ENCODE measurements at places on chromosomes 11 and 22. TPM values are rescaled to one million over a fixed set of nuclear protein-coding genes. Genes with fewer than 3 reads are reported as not detected.
A peak's percentile ranks its signal among the peaks of the same experiment; 100 is the strongest.

GRCh38 chr11:111674941-111675340 is 72.7 kb downstream of the SIK2 start:
- no peak overlapping the region for H3K27ac ChIP-seq
- no peaks in the 10 kb centered on the region for H3K27me3 ChIP-seq
- DNase-seq, result no peak
- peaks cover 30% of the 10 kb centered on the region for H3K36me3 ChIP-seq
- H3K4me3 ChIP-seq, result no peak overlapping the region
- H3K4me1 ChIP-seq, result no peaks in the 10 kb centered on the region

GRCh38 chr11:92841719-92842118 is 127.7 kb upstream of the MTNR1B start:
- H3K4me1 ChIP-seq, result peaks cover 5% of the 10 kb centered on the region
- no peaks in the 10 kb centered on the region for H3K36me3 ChIP-seq
- H3K4me3 ChIP-seq, result no peak overlapping the region
- H3K27ac ChIP-seq, result no peak overlapping the region
- no peak for DNase-seq

GRCh38 chr11:130480711-130481140 is 32.3 kb downstream of the ADAMTS15 start:
- peaks cover 17% of the 10 kb centered on the region for H3K4me1 ChIP-seq
- no peak for DNase-seq

- H3K36me3 ChIP-seq, result no peaks in the 10 kb centered on the region
- no peak for DNase-seq
- H3K27ac ChIP-seq, result no peak overlapping the region
- H3K4me1 ChIP-seq, result no peaks in the 10 kb centered on the region
- no peak overlapping the region for H3K4me3 ChIP-seq
Observed at GRCh38 chr11:126468102-126468521, 112.6 kb downstream of the ST3GAL4 start.

GRCh38 chr11:131642756-131643531 is 272.5 kb downstream of the NTM start:
- H3K4me1 ChIP-seq, result no peaks in the 10 kb centered on the region
- H3K27ac ChIP-seq, result no peak overlapping the region
- no peak for DNase-seq
- H3K27me3 ChIP-seq, result no peaks in the 10 kb centered on the region

- no peaks in the 10 kb centered on the region for H3K36me3 ChIP-seq
- no peak for DNase-seq
- H3K27me3 ChIP-seq, result no peaks in the 10 kb centered on the region
- no peak overlapping the region for H3K27ac ChIP-seq
Observed at GRCh38 chr11:133492895-133493294, 39.4 kb downstream of the OPCML start.

DNA sequence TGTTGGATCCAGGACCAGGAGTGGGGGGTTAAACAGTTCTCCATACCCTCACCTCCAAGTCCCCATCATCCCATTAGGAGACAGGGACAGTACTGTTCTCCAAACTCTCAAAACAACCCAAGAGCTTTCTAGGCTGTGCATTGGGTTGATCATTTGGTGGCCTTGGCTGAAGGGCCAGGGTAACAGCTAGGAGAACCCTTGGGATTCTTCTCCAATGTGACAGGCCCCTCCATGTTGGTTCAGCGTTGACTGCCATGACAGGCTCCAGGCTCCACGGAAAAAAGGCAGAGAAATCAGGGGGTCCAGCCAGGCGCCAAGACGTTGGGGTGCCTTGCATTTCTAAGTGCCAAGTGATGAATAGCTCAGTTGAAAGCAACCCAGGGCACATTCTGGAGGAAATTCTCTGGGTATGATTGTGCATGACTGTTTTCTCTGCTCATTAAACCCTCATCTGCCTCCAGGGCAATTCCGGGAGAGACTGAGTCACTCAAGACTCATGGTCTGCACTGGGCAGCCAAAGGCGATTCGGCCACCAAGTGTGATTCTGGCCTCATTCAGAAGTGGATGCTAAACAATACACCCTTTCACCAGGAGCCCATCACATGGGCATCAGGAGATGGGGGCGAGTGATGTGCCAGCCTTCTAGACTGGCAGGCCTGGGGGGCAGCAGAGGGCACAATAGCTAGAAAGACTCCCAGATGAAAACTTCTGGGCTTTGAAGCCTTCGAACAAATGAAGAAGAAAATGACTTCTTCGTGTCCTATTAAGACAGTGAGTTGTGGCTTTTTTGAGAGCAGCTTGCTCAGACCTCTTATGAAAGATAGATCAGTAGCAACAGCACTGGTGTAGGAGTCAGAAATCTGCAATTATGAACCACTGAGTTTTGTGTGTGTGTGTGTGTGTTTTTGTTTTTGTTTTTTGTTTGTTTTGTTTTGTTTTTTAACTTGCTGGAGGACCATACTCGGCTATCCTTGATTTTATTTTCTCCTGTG is 27.7 kb downstream of the CD44 start:
- peaks cover 4% of the 10 kb centered on the region for H3K27me3 ChIP-seq
- H3K4me3 ChIP-seq, result no peak overlapping the region
- H3K4me1 ChIP-seq, result no peaks in the 10 kb centered on the region
- no peaks in the 10 kb centered on the region for H3K36me3 ChIP-seq

DNA sequence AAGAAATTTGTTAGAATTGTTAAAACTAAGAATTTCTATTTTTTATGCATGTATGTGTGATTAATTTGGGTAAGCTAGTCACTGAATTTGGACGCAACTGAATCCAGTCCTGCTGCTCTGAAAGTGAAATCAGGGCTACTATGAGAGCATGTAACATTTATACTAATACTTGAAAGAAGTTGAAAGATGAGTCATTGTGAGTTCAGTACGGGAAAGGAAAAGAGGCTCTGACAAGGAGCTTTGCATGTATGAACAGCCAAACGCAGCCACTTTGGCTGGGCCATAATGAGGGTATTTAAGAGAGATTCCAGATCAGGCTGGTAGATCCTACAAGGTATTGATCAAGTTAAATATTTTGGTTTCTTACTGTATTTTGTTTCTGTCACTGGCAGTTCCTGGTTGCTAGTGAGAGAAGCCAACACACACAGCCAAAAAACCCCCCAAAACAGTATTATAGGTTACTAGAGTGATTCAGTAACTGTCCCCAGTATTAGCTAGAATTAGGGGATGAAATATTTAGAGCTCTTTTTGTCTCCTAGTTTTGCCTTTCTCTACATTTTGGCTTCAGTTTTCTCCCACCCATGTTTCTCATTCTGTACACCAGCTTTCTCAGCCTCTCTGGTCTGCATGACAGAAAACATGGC is 14.1 kb downstream of the AASDHPPT start:
- H3K27me3 ChIP-seq, result no peaks in the 10 kb centered on the region
- no peak for DNase-seq
- no peak overlapping the region for H3K27ac ChIP-seq
- H3K4me3 ChIP-seq, result no peak overlapping the region
- peaks cover 50% of the 10 kb centered on the region for H3K36me3 ChIP-seq
- no peaks in the 10 kb centered on the region for H3K4me1 ChIP-seq

GRCh38 chr11:126147208-126148111 is 64.0 kb downstream of the RPUSD4 start:
- no peak overlapping the region for H3K4me3 ChIP-seq
- peak overlapping the region; percentile 20 for H3K27ac ChIP-seq
- H3K36me3 ChIP-seq, result no peaks in the 10 kb centered on the region
- H3K27me3 ChIP-seq, result peaks cover 4% of the 10 kb centered on the region
- no peak for DNase-seq
- peaks cover 32% of the 10 kb centered on the region for H3K4me1 ChIP-seq

DNA sequence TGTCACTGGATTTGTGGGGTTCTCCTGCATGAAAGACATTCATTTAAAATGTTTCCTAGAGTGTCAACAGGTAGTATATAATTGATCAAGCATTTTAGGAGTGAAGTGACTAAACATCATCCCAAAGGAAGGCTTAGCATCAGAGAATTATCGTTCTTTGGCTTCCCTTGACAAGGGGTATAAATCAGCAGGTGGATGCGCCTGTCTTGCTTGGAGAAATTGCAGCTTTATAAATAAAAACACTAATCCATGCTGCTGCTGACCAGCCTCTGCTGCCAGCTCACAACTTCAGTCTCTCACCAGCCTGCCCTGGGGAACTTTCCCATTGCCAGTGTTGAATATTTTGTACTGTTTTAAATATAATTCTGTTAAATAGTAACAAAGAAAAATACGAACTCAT is 1184.7 kb upstream of the TENM4 start:
- H3K27ac ChIP-seq, result no peak overlapping the region
- no peaks in the 10 kb centered on the region for H3K36me3 ChIP-seq
- no peak overlapping the region for H3K4me3 ChIP-seq
- H3K4me1 ChIP-seq, result peaks cover 3% of the 10 kb centered on the region
- DNase-seq, result no peak

DNA sequence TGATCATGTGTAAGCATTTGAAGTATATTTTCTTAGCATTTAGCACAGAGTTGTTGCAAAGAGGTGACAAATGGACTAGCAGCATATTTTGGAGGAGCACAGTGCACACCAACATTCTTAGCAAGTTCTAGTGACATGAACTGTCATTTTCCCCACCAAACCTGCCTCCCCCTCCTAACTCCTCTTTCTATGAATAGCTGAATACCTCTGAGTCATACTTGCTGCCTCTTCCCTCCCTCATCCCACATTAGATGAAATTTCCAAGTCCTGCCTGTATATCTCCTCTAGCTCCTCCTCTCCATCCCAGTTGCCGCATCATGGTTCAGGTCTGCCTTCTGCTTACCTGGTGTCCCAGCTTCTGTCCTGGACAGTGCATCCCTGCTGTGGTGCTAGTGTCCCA is 7.2 kb downstream of the OSBP2 start:
- DNase-seq, result no peak
- H3K27ac ChIP-seq, result no peak overlapping the region
- no peaks in the 10 kb centered on the region for H3K4me1 ChIP-seq
- H3K36me3 ChIP-seq, result no peaks in the 10 kb centered on the region
- no peak overlapping the region for H3K4me3 ChIP-seq
- no peaks in the 10 kb centered on the region for H3K27me3 ChIP-seq

GRCh38 chr11:32549611-32550187 is 33.9 kb upstream of the EIF3M start:
- no peak overlapping the region for H3K27ac ChIP-seq
- DNase-seq, result no peak
- H3K27me3 ChIP-seq, result no peaks in the 10 kb centered on the region
- no peaks in the 10 kb centered on the region for H3K36me3 ChIP-seq
- no peak overlapping the region for H3K4me3 ChIP-seq

DNA sequence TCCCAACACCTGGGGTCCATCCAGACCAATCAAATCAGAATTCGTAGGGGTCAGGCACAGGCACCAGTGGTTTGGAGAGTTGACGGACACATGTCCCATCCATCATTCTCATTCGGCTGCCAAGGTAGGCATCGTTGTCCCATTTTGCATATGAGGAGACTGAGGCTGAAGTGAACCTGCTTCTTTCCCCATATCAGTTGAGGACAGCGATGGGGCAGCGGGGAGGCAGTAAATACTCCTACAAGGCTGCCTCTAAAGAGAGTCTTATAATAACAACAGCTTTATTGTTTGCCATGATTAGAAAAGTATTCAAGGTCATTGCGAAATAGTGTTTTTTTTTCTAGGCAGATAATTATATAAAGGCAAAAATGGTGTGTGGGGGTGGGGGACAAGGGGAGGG is 1.6 kb upstream of the BEST1 start:
- peaks cover 4% of the 10 kb centered on the region for H3K4me1 ChIP-seq
- H3K4me3 ChIP-seq, result no peak overlapping the region
- no peak for DNase-seq
- no peaks in the 10 kb centered on the region for H3K27me3 ChIP-seq
- no peaks in the 10 kb centered on the region for H3K36me3 ChIP-seq
- H3K27ac ChIP-seq, result no peak overlapping the region

GRCh38 chr22:38736257-38736570 is 19.6 kb downstream of the SUN2 start:
- H3K27ac ChIP-seq, result no peak overlapping the region
- H3K4me3 ChIP-seq, result no peak overlapping the region
- DNase-seq, result no peak

- no peak overlapping the region for H3K27ac ChIP-seq
- peak; percentile 67 for DNase-seq
- no peaks in the 10 kb centered on the region for H3K27me3 ChIP-seq
- H3K36me3 ChIP-seq, result no peaks in the 10 kb centered on the region
- no peaks in the 10 kb centered on the region for H3K4me1 ChIP-seq
Observed at GRCh38 chr22:45261407-45262088, 20.9 kb upstream of the KIAA0930 start.

DNA sequence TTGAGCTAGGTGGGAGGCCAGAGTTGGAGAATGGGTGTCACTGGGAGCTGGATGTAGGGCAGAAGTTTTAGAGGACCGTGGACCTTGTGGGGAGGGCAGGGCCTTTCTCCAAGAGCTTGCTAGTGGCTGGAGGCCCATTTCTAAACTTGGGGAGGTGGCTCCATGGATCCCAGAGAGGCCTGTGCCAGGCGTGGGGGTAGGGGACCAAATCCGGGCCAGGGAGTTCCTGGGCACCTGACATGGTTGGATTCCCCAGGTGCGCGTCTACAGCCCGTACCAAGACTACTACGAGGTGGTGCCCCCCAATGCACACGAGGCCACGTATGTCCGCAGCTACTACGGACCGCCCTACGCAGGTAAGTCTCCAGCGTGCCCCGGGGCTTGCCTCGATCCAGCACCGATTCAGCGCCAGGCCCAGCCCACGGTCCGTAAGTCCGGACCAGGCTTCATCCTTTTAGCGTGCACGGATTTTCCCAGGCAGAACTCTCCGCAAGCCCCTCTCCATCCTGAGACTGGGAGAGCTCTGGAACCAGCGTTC is 14.2 kb downstream of the PLEKHB1 start:
- H3K36me3 ChIP-seq, result no peaks in the 10 kb centered on the region
- no peak overlapping the region for H3K27ac ChIP-seq
- peak overlapping the region; percentile 41 for H3K4me3 ChIP-seq

- H3K36me3 ChIP-seq, result no peaks in the 10 kb centered on the region
- no peak for DNase-seq
- no peak overlapping the region for H3K27ac ChIP-seq
- H3K27me3 ChIP-seq, result no peaks in the 10 kb centered on the region
- H3K4me1 ChIP-seq, result no peaks in the 10 kb centered on the region
Observed at GRCh38 chr11:23453522-23453921, 593.2 kb upstream of the CCDC179 start.

DHCR7 gene
- polyA plus RNA-seq, result 29.4 TPM

SSH3 gene
- polyA plus RNA-seq, result 36.4 TPM

CFAP68 gene
- polyA plus RNA-seq, result 41.2 TPM

RASSF10 gene
- 3.6 TPM for polyA plus RNA-seq

TRIM34 gene
- polyA plus RNA-seq, result 11.6 TPM

SAA4 gene
- not detected for polyA plus RNA-seq

TTC36 gene
- polyA plus RNA-seq, result 1.9 TPM

APOL4 gene
- polyA plus RNA-seq, result 7.8 TPM

FOLR2 gene
- polyA plus RNA-seq, result 15.0 TPM

CLCF1 gene
- polyA plus RNA-seq, result 9.6 TPM

PTPRCAP gene
- 6.8 TPM for polyA plus RNA-seq

FXYD6 gene
- 78.3 TPM for polyA plus RNA-seq
